Inflammatory macrophage treated with lipopolysaccharide for 1 hour (primary cell): ENCODE measurements at places on chromosomes 4 and X.

DNA sequence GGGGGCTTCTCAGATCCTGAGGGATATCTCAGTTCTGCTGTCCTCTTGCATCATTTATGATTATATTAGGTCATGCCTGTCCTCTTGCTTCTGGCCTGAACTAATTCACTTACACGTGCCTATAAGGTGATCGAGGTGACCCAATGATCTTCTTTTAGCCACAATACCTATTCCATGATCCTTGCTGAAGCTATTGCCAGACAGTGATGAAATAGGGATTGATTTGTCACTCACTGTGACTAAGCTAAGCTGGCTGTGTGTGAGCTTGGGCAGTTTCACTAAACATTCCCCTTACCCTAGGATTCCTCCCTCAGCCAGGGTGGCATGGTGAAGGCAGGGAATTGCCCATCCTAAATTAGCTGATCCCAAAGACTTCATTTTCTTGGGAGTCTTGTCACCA, 19.0 kb downstream of the HADH start:
- DNase-seq = peak; percentile 14

DNA sequence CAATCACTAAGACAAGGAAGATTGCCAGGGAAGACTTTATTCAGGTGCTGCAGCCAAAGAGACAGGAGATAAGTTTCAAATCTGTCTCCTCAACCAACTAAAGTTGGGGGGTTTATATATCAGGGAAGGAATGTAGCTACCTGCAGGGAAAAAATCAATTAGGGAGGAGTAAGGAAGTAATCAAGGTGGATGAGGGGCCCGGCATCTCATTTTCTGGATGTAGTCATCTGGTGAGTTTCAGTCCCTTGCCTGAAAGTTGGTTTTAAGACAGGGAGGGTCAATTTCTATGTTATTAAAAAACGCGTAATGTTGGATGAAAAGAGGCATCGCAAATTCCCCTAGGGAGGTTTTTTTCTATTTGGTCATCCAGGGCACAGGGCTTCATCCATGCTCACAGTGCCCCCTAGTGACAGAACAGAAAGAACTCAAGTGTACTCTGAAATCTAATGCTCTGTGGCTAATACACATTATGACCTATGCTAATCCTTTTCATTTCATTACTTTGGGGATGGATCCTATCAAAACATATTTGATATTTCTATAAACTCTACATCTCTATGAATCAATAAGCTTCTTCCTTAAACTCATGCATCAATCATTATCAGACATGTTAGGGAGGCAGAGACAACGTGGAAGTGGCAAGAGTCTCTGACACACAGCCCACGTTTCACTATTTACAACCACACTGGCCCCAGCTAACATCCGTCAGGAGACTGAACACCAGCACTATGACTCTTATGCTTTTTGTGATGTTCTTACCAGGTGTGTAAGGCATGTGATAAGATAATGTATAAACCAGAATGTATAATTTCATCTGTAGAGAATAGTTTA, 1577.0 kb upstream of the TENM3 start:
- DNase-seq = peak; percentile 59

DNA sequence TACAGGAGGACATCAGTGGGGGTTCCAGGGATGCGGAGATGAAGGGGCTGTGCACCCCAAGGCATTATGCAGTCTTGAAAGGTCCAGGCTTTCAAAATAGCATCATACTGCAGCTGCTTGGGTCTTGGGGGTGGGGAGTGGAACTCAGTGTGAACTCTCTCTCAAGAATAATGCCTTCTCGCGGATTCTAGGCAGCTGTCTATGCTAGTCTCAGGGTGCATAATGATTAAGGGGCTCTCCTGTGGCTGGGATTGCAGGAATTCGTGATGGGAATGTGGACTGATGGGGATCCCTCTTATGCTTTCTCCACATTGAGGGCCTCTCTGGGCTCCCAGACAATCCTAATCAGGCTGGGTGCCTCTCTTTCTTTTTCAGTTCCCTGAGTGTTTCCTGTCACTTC, 172.2 kb upstream of the ARHGAP24 start:
- no peak for DNase-seq

- peak; percentile 28 for DNase-seq
Observed at GRCh38 chr4:70703619-70704214, 15.4 kb downstream of the UTP3 start.
